ENCODE measurements at places on chromosomes 2 and 18.
A peak's percentile ranks its signal among the peaks of the same experiment; 100 is the strongest.

DNA sequence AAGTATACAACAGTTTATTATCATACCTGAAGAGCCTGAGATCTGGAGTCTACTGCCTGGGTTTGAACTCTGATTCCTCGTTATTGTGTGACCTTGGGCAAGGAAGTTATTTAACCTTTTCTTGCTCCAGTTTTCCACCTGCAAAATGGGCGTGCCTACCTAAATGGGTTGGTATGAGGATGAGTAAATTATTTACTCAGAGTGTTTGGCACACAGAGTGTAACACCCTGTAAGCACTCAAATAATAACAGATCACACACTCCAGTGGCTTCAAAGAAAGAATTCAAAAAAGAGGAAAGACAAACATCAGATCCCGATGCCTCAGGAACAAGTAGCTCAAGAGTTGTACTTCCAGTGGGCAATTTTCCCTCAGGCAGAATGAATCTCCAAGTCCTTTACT, 2.4 kb downstream of the SRD5A2 start:
- no peak for DNase-seq

GRCh38 chr18:58520969-58521368, 107.9 kb downstream of the ALPK2 start:
- no peak for DNase-seq

DNA sequence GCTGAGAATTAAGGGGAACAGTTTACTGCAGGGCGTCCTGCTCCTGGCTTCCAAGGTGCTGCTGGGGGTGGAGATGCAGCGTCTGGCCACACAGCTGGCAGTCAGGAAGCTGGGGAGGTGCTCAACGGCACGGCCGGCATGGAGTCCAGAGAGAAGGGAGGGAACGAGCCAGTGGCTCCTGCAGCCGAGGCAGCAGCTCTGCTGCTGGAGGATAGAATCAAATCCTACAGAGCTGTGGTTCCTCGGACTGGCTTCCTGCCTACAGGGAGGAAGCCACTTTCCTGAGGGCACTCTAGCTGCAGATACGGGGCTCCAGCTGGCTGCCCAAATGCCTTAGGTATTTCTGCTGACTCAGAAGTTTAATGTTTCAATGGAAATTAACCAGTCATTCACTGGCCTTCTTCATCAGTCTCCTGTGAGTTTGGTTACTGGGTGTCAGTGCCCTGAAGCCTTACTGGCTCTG, 266.3 kb downstream of the TWIST2 start:
- DNase-seq, result no peak

DNA sequence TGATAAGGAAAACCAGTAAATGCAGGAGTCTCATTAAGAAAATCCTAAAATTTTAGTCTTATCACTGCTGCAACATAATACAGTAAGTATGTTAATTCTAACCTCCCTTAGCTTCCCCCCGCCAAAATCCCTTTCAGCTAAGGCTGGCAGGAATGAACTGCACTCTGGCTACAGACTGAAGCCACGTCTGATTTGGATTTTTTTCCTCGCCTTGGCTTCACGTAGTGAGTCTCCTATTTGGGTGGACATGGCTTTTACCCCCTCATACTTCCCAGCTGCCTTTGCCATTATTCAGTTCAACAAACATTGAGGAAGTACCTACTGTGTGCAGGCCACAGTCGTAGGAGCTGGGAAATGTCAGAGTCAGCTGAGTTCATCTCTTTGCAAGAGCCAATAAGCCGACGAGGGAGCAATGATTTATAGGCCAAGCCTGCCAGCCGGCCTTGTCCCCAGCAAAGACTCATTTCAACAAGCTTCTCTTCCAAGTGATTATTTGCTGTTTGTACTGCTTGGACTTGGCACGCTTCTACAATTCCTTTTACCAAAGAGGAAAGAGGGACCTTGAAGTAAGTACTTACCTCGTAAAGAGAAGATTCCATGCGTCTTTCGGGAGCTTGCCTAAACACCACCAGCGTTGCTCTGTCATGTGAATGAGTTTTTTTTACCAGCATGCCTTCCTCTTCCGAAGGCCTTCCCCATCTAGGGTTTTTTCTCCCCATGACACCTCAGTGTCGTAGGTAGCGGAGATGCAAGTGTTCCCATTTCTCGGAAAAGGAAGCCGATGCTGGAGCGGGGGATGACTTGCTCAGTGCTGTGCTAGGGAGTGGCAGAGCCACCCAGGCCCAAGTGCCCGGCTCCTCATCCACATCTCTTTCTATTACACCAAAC, 138.6 kb downstream of the KLHL29 start:
- no peak for DNase-seq

GRCh38 chr2:237757616-237758015, 41.0 kb upstream of the RBM44 start:
- no peak for DNase-seq

GRCh38 chr2:56118474-56118873, 65.3 kb upstream of the CCDC85A start:
- no peak for DNase-seq

- DNase-seq, result no peak
These were observed 60.6 kb downstream of the ACKR3 start for GRCh38 chr2:236629961-236630872.

DNA sequence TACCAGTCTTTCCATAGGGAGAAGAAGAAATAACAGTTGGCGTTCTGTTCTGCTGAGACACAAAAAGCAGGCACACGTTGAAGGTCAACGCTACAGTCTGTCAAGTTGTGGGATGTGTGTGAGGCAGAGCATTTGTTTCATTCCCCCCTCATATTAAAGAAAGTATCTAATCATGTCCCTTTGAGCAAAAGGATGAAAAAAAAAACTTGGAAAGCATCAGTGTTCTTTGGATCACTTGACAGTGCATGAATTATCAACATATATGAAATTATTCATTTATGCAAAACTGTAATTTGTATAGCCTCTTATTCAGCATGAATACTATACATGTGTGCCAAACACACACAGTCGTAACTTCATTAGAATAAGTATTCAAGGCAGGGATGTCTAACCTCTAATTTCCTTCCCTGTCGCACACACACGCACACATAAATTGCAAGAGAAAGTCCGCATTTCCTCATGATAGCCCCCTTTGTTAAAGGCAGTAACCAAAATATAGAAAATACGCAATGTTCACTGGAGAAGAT, 228.6 kb downstream of the RND3 start:
- DNase-seq, result no peak

- DNase-seq, result no peak
These were observed 166.5 kb upstream of the COPS8 start for GRCh38 chr2:236919209-236919608.

DNA sequence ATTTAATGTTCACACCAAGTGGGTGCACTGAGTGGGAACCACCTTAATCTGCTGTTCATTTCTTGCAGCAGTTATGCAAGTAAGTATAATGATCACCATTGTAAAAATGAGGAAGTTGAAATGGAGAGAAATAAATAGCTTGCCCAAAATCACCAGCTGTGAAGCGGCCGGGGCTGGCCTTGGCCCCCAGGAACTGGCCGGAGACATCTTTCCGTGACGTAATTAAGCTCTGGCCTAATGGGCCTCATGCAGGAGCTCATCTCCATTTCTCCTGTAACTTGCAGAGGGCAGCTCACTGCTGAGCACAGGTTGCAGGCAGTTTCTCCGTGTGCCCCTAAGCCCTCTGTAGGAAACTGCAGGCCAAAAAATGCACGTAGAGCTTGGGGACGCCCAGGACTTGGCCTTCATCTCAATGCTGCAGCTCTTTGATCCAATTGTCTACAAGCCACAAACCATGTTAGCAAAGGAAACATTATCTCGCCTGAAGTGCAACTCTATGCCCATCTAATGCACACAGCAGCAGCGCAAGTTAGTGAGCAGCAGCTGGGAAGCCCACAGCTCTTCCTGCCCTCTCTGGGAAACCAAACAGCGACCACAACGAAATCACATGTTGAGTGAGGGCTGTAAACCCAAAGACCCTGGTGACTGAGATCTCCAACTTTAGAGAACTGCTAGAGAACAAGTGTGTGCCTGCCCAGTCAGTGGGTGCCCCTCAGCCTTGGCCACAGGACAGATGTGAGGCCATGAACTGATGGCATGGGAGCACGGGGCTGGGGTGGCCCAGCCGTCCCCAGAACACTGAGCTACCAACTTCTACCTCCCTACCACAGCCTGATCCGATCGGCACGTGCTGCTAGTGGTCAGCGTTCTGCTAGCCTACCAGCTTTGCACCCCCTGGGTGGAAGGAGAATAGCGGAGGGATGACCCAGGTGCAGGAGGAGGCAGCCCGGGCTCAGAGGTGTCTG, 28.8 kb downstream of the APCDD1 start:
- DNase-seq, result no peak

- peak; percentile 12 for DNase-seq
These were observed 80.7 kb upstream of the LDLRAD4 start for GRCh38 chr18:13137670-13138419.

- no peak for DNase-seq
These were observed 326.6 kb upstream of the ID2 start for GRCh38 chr2:8355102-8355859.

- DNase-seq, result no peak
These were observed 1.6 kb upstream of the ARHGEF4 start for GRCh38 chr2:130834931-130835765.

- DNase-seq, result no peak
These were observed 3.0 kb downstream of the EVX2 start for GRCh38 chr2:176080540-176081375.

DNA sequence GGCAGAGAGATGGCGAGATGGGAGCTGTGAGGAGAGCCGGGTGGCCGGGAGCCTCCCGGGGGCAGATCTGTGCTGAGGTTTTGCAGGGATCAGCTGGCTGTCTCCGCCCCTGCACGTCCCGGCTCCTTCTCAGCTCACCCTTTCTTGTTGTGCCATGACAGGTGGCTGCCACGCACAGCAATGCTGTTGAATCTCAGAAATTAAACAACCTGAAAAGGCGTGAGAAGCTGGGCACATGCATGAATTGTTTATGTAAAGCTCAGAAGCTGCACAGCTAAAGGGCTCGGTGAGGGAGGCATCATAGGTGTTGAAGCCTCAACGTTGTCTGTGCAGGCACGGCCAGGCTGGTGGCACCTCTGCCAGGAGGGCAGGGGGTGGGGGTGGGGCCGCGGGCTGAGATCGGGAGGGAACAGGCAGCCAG, 858 bp upstream of the RTP5 start:
- no peak for DNase-seq

- peak; percentile 5 for DNase-seq
These were observed 31.4 kb upstream of the CHN1 start for GRCh38 chr2:175036582-175037018.

DNA sequence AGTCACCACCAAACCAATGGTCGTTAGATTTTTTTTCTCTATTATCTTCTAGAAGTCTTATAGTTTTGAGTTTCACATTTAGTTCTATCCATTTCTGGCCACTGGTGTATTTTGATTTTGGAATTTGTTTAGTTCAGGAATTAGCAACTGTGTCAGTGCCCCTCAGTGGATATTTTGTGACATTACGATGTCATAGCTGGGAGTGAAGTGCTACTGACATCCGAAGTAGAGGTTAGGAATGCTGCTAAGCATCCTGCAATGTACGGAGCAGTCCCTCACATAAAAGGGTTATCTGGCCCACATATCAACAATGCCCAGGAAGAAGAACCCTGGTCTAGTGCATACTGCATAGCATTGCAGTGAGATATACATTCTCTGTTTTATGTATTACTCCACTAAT, 157.4 kb upstream of the RGPD4 start:
- peak; percentile 0 for DNase-seq

DNA sequence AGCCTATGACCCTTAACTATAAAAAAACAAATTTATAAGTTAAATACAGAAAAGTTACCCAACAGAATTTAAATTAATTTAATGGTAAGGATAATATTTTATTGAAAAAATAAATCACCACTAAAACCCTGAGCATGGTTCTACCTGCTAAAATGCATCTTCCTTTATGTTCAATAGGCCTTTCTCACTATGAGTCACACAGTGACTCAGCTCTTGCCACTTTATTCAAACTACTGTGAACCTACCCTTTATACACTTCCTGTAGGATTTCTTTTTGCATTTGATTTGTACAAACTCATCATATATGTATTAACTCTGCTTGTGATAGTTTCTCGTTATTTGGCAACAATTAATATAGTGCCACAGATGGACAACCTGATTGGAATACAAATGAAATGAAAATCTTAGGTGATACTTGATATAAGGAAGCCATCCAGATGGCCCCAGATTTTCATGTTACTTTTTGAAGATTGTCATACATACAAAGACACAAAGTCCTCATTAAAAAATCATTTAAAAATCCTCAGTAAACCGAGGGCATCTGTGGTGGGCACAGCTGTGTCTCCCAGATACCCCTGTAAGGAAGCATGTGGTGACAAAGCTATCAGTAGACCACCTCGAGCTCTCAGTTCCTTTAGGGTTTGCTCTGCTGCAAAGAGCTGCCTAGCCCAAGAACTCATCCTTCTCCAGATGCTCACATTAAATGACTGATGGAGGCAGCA, 55.2 kb upstream of the COBLL1 start:
- no peak for DNase-seq

DNA sequence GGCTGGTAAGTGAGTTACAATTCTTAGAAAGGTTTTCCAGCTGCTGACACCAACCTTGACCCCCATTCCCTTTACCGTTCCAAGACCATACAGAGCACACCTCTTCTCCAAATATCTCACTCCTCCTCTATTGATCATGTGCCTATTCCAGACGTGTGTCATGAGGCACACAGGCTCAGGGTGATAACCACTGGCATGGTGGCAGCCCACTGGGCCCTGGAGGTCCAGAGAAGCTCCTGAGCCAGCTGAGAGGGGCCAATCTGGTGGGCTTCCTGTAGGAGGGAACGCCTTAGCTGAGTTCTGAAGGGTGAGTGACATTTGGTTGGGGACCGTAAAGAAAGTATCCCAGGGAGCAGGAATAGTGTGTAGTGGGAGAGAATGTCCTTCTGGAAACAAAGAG, 28.3 kb downstream of the ZAP70 start:
- DNase-seq, result no peak

- no peak for DNase-seq
These were observed 197.3 kb downstream of the SH3RF3 start for GRCh38 chr2:109326306-109326705.

DNA sequence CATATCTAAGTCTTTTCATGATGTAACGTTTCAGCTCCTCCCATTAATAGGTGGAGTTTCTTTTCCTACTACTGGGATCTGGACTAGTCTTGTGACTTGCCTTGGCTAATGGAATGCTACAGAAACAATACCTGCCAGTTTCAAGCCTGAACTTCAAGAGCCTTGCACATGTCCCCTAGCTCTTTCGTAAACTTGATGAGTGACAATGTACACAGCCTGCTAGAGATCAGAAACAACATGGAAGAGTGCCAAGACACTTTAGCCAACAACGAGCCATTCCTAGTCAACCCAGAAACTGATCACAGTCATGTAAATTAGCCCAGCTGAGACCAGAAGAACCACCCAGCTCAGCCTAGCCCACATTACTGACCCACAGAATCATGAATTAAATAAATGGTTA, 24.8 kb upstream of the STK39 start:
- no peak for DNase-seq

- DNase-seq, result no peak
These were observed 36.9 kb downstream of the RAPH1 start for GRCh38 chr2:203498161-203498560.

DNA sequence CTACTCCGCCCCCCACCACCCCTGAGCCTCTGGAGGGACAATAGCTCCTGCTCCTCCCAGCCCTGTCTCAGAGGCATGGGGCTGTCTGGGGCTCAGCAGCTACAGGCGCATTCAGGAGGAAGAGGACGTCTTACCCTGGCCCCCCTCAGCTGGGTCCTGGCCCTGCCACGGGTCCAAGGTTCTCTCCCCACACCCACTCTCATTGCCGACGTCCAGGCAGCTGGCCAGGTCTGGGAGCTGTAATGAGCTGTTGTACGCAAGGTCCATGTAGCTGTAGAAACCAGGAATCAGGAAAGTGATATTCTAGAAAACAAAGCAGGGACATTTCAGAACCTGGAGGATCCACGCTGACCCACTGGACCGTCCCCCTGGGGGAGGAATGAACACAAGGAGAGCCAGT, 13.5 kb downstream of the PASK start:
- no peak for DNase-seq

Data from hippocampal formation (tissue), 2 donors.